ENCODE measurements at places on chromosomes 3 and 15.

- DNase-seq = no peak
These were observed 193.4 kb downstream of the SLC9A9 start for GRCh38 chr3:143654906-143655305.

- DNase-seq = no peak
These were observed 28.9 kb upstream of the GP9 start for GRCh38 chr3:129031476-129032215.

DNA sequence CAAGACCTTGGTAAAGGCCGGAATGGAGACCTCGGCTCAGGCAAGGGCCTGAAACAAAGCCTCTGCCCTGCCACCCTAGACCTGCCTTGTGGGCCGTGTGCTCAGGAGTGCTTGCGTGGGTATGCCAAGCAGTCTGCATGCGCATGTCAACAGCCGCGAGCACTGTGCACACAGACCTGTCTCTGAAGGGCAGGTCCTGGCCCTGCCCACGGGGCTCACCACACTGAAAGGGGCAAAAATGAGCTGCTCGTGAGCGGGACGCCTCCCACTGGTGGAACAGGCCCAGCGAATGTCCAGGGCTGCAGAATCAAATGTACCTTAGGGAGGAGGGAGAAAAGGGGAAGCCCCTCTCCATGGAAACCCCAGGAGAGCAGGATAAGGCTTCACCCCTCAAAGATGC is 44.3 kb upstream of the FGD5 start:
- no peak for DNase-seq

DNA sequence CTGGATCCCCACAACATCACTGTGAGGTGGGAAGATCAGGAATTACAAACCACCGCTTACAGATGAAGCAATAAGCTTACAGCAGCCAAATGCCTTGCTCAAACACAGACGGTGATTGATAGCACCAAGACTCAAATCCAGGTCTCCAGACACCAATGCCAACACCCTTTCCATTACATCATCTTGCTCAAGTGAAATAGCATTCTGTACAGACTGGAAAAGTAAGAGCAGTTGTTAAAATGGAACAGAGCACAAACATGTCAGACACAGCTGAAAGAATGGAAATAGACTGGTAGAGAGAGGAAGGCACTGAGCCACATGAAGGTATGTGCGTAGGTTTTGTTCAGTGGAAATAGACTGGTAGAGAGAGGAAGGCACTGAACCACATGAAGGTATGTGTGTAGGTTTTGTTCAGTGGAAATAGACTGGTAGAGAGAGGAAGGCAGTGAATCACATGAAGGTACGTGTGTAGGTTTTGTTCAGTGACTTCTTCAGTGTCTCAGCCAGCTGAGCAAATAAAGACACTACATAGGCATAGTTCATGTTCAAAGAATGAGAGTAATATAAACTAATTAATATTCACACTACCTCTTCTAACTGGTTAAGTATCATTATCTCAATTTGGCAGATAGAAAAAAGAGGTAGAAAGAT is 15.6 kb downstream of the CLDN1 start:
- no peak for DNase-seq

- no peak for DNase-seq
These were observed 115.9 kb downstream of the CBLB start for GRCh38 chr3:105752791-105753415.

DNA sequence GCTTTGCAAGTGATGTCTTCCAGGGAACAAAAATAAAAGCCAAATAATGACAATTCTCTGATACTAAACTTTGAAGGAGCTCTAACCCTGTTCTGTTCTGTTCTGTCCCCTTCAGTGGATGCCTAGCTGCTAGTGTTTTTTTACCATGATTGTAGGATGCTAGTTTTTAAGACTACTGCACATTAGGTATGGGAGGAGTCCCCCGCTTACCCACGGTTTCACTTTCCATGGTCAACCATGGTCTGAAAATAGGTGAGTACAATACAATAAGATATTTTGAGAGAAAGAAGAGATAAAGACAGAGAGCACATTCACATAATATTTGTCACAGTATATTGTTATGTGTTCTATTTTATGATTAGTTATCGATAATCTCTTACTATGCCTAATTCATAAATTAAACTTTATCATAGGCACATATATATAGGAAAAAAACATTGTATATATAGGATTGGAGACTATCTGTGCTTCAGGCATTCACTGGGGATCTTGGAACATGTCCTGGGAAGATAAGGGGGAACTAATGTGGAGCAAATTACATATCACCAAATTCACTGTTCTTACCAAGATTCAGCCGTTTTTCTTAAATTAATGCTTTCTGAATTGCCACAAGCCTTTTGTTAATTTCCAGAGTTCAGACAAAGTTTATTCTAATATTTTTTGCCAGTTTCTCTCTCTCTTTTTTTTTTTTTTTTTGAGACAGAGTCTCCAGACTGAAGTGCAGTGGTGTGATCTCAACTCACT is 32.8 kb upstream of the POMGNT2 start:
- DNase-seq = no peak

DNA sequence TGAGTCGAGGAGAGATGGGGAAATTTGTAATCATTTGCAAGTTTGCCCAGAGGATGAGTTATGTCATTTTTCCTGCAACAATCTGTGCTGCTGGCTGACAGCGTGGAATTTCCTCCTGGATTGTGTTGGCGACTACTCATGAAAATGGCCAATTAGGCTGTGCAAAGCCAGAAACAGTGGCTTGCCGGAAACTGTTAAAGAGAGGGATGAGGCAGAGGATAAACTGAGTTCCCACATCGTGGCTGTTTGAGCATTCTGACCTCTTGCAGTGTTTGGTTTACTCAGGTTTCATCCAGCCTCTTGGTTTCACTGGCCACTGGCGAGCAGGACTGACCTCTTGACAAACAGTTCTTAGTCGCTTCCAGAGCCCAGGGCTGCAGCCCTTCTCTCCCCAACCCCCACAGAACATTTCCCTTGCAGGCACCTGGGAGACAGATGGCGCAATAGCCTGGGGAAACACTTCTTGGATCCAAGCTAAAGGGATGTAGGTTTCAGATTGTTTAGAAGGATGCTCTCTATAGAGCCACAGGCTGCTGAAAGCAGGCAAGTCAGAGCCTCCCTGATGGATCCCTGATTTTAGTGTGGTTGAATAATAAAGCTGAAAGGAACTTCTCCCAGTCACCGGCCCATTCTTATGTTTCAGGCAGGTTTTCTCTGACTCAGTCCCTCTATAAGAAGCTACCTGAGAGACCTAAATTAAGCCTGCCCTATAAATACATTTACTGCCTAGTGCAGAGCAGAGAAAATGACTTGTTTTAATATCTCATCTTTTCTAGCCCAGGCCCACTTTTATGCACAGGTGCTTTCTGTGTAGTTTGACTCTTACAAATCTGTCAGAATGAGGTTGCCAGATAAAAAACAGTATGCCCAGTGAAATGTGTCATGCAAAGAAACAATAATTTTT is 92.8 kb upstream of the UBE2E1 start:
- DNase-seq = no peak

- no peak for DNase-seq
These were observed 43.2 kb upstream of the CD47 start for GRCh38 chr3:108133858-108134554.

GRCh38 chr15:39788108-39788507 is 5.5 kb upstream of the FSIP1 start:
- DNase-seq = no peak

All from stimulated activated CD8-positive, alpha-beta memory T cell treated with anti-CD3 and anti-CD28 coated beads, Interleukin-2, amount 100 ng/mL, for 1 hour (primary cell).